ENCODE measurements at places on chromosomes 3 and 15. TPM values are rescaled to one million over a fixed set of nuclear protein-coding genes. Genes with fewer than 3 reads are reported as not detected.

GRCh38 chr3:160398820-160399124 is 253 bp downstream of the IFT80 start:
- peaks cover 53% of the 10 kb centered on the region for H3K4me1 ChIP-seq
- DNase-seq, result no peak
- H3K27me3 ChIP-seq, result no peaks in the 10 kb centered on the region
- peak overlapping the region; percentile 81 for H3K4me3 ChIP-seq
- peak overlapping the region; percentile 88 for H3K27ac ChIP-seq

DNA sequence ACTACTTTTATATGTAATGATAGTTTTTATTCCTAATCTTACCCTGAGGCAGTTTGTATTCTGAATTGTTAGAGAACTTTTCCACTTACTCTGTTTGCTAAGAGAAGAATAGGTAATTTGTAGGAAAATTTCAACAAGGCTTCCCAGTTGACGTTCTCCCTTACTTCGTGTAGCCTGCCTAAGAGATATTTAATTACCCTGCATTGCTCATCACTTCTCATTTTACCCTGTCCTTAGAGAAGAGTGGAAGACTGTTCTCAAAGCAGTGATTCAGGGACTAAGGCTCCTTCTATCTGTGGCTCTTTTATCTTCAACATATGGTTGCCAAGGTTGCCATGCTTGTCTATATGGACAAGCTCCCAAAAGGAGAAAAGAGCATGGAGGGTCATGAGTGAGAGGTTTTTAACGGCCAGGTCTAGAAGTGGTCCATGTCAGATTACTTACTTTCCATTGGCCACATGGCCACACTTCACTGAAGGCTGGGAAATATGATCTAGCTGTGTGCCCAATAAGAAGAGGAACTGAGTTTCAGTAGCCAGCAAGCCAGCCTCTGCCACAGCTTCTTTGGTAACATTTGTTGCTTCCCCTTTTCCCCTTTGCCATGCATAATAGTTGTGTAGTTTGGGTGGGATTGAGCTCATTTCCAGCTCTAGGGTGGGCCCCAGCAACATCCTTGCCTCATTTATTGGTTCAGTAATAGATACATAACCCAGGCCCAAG is 22.1 kb downstream of the PDE8A start:
- no peaks in the 10 kb centered on the region for H3K36me3 ChIP-seq
- no peak overlapping the region for H3K27ac ChIP-seq
- no peaks in the 10 kb centered on the region for H3K27me3 ChIP-seq
- H3K4me3 ChIP-seq, result no peak overlapping the region
- no peak for DNase-seq
- peaks cover 95% of the 10 kb centered on the region for H3K4me1 ChIP-seq

DNA sequence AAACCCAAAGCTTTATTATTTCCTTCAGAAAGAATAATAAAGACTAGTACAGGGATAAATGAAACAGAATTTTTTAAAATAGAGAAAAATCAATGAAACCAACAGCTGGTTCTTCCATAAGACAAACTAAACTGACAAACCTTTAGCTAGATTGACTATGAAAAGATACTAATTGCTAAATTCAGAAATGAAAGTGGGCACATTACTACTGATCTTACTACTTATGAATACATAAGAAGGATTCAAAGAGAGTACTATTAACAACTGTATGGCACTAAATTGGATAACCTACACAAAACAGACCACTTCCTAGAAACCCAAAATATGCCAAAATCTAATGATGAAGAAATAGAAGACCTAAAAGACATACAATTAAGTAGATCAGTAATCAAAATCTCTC is 278.2 kb downstream of the ISL2 start:
- no peak for DNase-seq
- peaks cover 24% of the 10 kb centered on the region for H3K36me3 ChIP-seq
- H3K27ac ChIP-seq, result no peak overlapping the region

GRCh38 chr3:32733631-32734229 is 48.7 kb downstream of the CNOT10 start:
- no peaks in the 10 kb centered on the region for H3K4me1 ChIP-seq
- no peak for DNase-seq
- H3K27me3 ChIP-seq, result no peaks in the 10 kb centered on the region
- peaks cover 43% of the 10 kb centered on the region for H3K36me3 ChIP-seq
- no peak overlapping the region for H3K27ac ChIP-seq
- no peak overlapping the region for H3K4me3 ChIP-seq

DNA sequence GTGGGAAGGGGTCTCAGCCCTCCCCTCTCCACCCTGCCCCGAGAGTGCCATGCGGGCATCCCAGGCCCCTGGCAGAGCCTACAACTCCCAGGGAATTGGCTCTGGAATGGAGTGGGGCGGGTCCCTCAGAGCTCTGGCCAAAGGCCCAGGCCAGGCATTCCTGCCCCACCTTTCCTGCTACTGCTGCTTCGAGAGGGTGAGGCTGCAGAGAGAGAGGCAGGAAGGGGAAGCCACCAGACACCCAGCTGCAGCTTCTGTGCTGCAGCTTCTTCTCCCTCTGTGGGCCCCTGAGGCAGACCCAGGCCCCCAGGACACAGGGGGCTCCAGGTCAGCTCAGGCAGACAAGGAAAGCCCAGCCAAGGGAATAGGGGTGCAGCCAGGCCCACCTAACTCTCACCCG is 2.7 kb downstream of the ALS2CL start:
- peaks cover 35% of the 10 kb centered on the region for H3K36me3 ChIP-seq
- H3K27me3 ChIP-seq, result no peaks in the 10 kb centered on the region
- peak overlapping the region; percentile 49 for H3K4me3 ChIP-seq
- peak overlapping the region; percentile 96 for H3K27ac ChIP-seq
- H3K4me1 ChIP-seq, result peaks cover 85% of the 10 kb centered on the region

GRCh38 chr3:110521019-110521418 is 550.6 kb upstream of the NECTIN3 start:
- H3K36me3 ChIP-seq, result no peaks in the 10 kb centered on the region
- H3K4me1 ChIP-seq, result no peaks in the 10 kb centered on the region
- no peak for DNase-seq
- no peak overlapping the region for H3K27ac ChIP-seq

GRCh38 chr3:37990527-37990926 is at the start of gene VILL:
TSS of gene VILL (plus strand) at chr3:37990786. CDS start at chr3:37993673, 2,887 bp downstream.
- no peaks in the 10 kb centered on the region for H3K36me3 ChIP-seq
- H3K27me3 ChIP-seq, result no peaks in the 10 kb centered on the region
- peaks cover 33% of the 10 kb centered on the region for H3K4me1 ChIP-seq
- H3K4me3 ChIP-seq, result no peak within 1 kb of the TSS
- no peak within 1 kb of the TSS for H3K27ac ChIP-seq

DNA sequence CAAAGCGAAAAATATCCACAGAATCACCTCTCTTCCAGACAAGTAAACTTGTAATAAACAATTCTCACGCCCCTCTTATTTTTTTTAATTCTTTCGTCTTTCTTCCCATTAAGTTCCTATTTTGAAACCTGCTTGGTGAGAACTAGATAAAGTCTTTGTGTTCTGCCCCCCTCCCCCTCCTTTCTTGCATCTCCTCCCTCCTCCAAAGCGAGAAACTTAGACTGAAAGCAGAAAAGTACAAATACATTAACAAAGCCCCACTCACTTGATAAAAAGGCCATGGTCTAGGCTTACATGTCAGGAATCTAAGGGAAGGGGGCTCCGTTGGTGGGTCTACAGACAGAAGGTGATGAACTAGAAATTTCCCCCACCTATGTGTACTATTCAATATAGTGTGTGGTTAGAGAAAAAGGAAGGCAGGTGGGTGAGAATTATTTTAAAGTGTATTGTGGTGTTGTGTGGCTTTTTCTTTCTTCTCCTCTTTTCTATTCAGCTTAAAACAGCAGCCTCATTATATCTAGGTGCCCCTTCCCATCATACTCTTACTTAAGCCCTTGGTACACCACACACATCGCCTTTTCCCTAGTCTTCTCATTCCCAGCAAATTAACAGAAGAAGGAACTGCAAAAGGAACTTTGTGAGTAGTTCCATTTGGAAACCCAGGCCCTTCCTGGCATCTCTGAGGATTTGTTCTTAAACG is 215.3 kb downstream of the MEIS2 start:
- H3K4me1 ChIP-seq, result peaks cover 31% of the 10 kb centered on the region
- no peak overlapping the region for H3K4me3 ChIP-seq
- no peak overlapping the region for H3K27ac ChIP-seq
- H3K27me3 ChIP-seq, result peaks cover 81% of the 10 kb centered on the region
- DNase-seq, result no peak
- no peaks in the 10 kb centered on the region for H3K36me3 ChIP-seq

- H3K27ac ChIP-seq, result no peak overlapping the region
- DNase-seq, result no peak
- peaks cover 33% of the 10 kb centered on the region for H3K4me1 ChIP-seq
- no peak overlapping the region for H3K4me3 ChIP-seq
- no peaks in the 10 kb centered on the region for H3K36me3 ChIP-seq
These were observed 2.9 kb downstream of the ESYT3 start for GRCh38 chr3:138437281-138437680.

DNA sequence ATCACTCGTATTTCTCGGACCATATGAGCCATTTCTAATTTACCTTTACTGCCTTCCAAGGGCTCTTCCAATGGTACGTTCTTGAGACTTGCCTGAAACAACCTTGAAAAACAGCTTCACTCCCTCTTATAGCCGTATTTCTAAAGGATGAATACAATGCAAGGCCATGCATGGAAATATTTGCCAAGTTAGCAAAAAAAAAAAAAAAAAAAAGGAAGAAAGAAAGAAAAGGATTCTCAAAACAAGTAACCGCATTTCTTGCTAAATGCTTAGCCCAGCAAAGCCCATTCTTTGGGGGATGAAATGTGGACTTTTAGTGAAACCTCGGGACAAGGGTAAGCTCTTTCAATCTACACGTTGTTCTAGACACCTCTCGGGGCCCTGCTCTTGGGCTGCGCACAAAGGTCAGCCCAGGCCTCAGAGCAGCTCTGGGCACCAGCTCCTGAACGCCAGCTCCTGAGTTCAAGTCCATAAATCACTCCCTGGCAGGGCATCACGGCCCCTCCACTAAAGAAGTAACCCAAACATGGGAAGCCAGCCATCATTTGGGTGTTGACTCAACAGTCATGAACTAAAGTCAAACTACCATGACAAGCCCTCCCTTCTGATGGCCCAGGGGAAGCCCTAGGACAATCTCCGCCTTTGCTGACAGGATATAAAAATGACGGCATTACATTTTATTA is 132.7 kb downstream of the ADAMTS17 start:
- H3K27me3 ChIP-seq, result no peaks in the 10 kb centered on the region
- no peaks in the 10 kb centered on the region for H3K36me3 ChIP-seq
- no peak overlapping the region for H3K4me3 ChIP-seq
- no peak for DNase-seq
- H3K4me1 ChIP-seq, result peaks cover 17% of the 10 kb centered on the region

- no peaks in the 10 kb centered on the region for H3K27me3 ChIP-seq
- H3K36me3 ChIP-seq, result no peaks in the 10 kb centered on the region
- H3K27ac ChIP-seq, result no peak overlapping the region
These were observed 15.0 kb upstream of the THBS1 start for GRCh38 chr15:39565851-39566250.

GRCh38 chr3:100635273-100635701 is 25.9 kb downstream of the ADGRG7 start:
- no peak for DNase-seq
- no peaks in the 10 kb centered on the region for H3K36me3 ChIP-seq
- H3K4me3 ChIP-seq, result no peak overlapping the region

DNA sequence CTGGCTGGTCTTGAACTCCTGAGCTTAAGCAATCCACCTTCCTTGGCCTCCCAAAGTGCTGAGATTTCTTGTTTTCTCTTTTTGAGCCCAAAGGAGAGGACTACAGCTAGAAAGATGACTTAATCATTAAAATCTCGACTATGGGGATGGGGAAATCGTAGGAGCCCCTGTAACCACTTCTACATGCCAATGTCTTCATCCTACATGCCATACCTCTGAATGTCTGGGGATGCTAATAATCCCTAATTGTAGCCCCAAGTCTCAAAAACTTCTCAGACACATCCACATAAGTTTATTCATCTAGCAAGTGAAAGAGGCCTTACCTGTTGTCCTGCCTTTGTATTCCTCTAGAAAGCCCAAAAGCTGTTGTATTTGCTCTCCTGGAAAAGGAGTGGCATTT is 3.7 kb upstream of the RHOV start:
- no peaks in the 10 kb centered on the region for H3K36me3 ChIP-seq
- H3K4me1 ChIP-seq, result peaks cover 14% of the 10 kb centered on the region
- H3K4me3 ChIP-seq, result no peak overlapping the region

- peak overlapping the region; percentile 8 for H3K27ac ChIP-seq
- H3K4me3 ChIP-seq, result no peak overlapping the region
- no peak for DNase-seq
- H3K27me3 ChIP-seq, result no peaks in the 10 kb centered on the region
These were observed 273.6 kb downstream of the THRB start for GRCh38 chr3:24220859-24221657.

GRCh38 chr3:5426094-5426883 is 238.8 kb downstream of the EDEM1 start:
- no peak overlapping the region for H3K4me3 ChIP-seq
- no peak overlapping the region for H3K27ac ChIP-seq
- H3K27me3 ChIP-seq, result peaks cover 13% of the 10 kb centered on the region
- no peaks in the 10 kb centered on the region for H3K4me1 ChIP-seq
- DNase-seq, result peak; percentile 66

DNA sequence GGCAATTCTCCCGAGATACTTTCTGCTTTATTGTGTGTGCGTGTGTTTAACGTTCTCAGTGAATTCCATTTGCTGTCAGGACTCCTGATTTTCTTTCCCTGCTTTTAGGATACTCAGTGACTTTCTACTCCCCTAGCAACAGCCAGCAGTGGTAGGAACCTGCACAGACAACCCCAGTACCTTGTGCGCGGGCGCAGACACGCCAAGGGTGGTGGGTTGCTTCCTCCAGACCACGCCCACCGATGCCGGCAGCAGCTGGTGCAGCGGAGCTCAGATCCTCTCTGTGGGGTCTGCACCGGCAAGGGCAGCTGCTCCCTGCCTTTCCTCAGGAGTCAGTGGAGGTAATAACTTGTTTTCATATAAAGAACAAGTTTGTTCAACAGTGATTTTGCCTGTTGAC is 225.1 kb upstream of the NDN start:
- no peak overlapping the region for H3K27ac ChIP-seq
- H3K4me3 ChIP-seq, result no peak overlapping the region
- H3K36me3 ChIP-seq, result no peaks in the 10 kb centered on the region
- H3K27me3 ChIP-seq, result no peaks in the 10 kb centered on the region
- no peak for DNase-seq

GRCh38 chr3:65412588-65412987 is 626.1 kb downstream of the MAGI1 start:
- H3K27me3 ChIP-seq, result no peaks in the 10 kb centered on the region
- H3K4me3 ChIP-seq, result no peak overlapping the region
- peaks cover 53% of the 10 kb centered on the region for H3K4me1 ChIP-seq
- peak; percentile 33 for DNase-seq

BNIP2 gene
- total RNA-seq, result 78.0 TPM

ISLR gene
- 12.7 TPM for total RNA-seq

CKMT1B gene
- not detected for total RNA-seq

TMEM207 gene
- not detected for total RNA-seq

GXYLT2 gene
- 16.2 TPM for total RNA-seq

SEMA7A gene
- 1.5 TPM for total RNA-seq

DISP2 gene
- total RNA-seq, result 3.0 TPM

FBXO40 gene
- 245 TPM for total RNA-seq

GNB4 gene
- 11.9 TPM for total RNA-seq

PRR20G gene
- total RNA-seq, result not detected

CCR8 gene
- total RNA-seq, result not detected

TERC gene
- total RNA-seq, result 3.8 TPM

GOLGA6L10 gene
- 0.33 TPM for total RNA-seq

FGF7 gene
- total RNA-seq, result 34.1 TPM

MUC4 gene
- total RNA-seq, result 0.11 TPM

USP8 gene
- 43.9 TPM for total RNA-seq

OXSM gene
- 15.6 TPM for total RNA-seq

Measured in left ventricle myocardium inferior (tissue), 1 donor.